ENCODE measurements at places on chromosomes 1 and 21.

DNA sequence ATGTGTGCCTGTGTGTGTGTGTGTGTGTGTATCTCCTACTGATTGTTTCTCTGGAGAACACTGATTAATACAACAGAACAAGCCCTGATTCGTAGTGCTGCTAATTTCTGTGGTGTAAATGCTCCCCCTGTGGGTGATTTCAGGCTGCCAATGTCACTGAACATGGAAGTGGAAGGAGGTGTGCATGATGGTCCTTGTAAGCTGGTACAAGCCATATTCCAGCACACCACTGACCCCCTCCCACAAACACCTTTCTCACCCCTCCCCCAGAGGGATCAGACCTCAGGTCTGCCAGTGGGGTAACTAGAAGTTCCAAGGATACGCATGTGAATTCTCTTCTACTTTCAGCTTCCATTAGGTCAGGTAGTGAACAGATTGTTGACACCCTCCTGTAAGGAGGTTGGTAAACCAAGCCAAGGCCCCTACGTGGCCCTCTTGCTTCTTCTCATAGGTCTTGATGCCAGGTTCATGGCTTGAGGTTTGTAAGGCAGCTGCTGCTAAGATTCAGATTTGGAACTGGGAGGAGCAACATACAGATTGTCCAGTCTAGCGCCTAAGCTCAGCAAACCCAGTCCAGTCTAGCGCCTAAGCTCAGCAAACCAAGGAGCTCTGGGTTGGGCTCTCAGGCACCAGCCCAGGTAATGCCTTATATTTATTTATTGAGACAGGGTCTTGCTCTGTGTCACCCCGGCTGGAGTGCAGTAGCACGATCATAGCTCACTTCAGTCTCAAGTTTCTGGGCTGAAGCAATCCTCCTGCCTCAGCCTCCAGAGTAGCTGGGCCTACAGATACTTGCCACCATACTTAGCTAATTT is 38.7 kb downstream of the DHCR24 start:
- no peak for DNase-seq

- DNase-seq, result no peak
These were observed 93.0 kb downstream of the DISC1 start for GRCh38 chr1:231719485-231720183.

GRCh38 chr1:87334351-87335174 is 5.9 kb downstream of the LMO4 start:
- DNase-seq, result peak; percentile 81

DNA sequence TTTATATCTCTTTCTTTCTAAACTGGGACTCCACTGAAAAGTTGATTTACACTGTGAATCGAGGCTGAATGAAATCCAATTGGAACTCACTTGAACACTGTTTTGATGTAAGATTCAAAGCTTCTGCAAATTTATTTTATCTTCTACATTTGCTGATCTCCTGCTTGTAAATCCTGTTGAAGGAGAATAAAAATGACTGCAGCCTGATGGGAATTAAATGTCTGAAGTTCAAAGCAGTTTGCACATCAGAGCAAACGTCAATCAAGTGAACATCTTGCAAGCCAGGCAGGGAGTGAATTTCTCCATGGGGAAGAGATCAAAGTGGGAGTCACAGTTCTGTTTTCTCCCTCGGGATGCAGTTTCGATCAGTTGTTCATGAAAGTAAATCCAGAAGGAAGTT is 127.2 kb downstream of the CACHD1 start:
- DNase-seq, result no peak

- peak; percentile 85 for DNase-seq
These were observed 27.2 kb upstream of the TINAGL1 start for GRCh38 chr1:31548907-31549808.

GRCh38 chr1:201515062-201515750 is 8.3 kb upstream of the CSRP1 start:
- no peak for DNase-seq

DNA sequence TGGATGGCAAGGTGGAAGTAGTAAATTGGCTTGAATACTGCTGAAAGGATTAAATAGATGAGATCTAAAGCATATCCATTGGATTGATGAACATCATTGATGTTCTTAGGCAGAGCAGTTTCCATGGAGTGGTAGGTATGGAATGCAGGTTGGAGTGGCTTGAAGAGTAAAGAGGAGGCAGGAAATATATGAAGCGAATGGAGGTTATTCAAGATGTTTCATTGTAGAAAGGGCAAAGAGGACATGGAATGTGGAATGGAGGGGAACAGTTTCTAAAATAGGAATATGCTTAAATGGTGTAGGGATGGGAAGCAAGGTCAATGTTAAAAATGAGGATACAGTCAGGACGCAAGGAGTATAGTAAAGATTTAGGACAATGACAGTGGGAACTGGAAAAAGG is 6.1 kb downstream of the OSBPL9 start:
- DNase-seq, result no peak

- DNase-seq, result no peak
These were observed 488.2 kb downstream of the OMA1 start for GRCh38 chr1:58058323-58058722.

DNA sequence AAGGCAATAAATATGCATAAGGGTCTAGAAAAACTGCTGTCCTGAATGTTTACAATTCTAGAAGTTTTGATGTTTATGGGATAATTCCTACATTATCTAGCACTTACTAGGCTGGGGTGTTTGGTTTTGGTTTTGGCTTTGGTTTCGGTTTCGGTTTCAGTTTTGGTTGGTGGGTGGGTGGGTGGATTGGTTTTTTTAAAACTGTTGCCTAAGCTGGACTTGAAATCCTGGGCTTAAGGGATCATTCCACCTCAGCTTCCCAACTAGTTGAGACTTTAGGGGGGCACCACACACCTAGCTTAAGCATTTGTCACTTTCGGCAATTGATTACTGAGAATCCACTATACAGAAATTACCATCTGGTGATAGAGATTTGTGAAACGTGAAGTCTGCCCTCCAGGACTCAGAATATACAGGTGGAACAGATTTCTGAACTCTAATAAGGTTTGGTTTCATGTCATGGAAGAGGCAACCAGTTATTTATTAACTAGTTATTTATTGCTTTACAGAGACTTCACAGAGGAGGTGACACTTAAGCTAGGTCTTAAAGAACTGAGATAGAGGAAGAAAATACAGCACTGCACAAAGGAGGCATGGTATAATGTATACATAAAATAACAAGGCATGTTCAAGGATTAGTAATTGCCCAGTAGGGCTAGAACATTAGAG is 69.6 kb downstream of the PIK3R3 start:
- DNase-seq, result no peak

GRCh38 chr1:112628516-112628915 is 8.9 kb downstream of the CAPZA1 start:
- DNase-seq, result no peak

DNA sequence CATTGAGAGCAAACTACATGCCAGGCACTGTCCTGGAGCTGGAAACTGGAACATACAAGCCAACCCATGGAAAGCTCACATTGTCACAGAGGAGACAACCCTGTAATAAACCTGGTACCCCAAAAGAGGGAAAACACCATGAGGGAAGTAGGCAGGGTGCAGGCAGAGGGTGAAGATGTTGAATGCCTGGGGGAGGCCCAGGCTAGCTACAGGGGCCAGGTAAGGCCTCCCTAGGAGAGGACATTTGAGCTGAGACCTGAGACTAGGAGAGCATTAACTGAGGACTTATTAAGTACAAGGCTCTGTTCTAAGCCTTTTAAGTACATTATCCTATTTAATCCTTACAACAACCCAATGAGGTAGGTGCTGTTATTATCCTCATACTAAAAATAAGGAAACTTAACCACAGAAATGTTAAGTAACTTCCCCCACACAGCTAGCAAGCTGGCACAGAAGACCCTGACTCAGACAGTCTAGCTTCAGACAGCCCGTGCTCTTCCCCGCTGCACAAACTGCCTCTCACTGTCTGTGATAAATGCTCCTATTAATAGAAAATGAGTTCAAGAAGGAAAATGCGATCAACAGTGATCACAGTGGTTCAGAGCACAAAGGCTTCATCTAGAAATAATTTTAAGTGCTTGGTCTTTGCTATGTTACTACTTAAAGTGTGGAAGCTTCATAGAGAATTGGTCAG is 41.8 kb downstream of the ZNF281 start:
- no peak for DNase-seq

DNA sequence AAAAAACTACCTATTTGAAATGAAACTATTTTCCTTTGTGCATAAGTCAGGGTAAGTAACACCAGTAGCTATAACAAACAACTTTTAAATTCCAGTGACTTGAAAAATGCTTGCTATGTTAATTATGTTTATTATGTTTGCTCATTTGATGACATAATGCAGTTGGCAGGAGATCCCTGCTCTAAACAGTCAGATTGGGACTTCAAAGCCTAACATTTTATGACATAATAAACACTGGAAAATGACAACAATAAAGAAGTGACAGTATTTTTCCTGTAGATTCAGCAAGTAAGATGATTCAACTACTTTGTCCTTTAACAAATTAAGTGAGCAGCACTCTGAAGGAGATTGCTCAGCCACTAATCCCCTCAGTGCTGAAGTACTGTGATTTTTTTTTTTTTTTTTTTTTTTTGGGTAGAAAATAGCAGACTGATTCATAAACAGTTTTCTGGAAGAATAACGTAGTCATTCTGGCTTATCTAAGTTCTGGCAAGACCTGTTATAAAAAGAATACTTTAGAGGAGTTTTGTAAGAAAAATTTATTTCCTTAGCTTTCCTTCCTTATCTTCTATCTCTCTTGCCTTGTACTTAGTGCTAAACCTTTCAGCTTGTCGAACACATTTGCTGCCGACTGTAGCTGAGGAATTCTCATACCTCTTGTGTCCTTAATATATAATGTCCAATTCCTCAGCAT is 207.2 kb downstream of the PTGER3 start:
- DNase-seq, result peak; percentile 4

DNA sequence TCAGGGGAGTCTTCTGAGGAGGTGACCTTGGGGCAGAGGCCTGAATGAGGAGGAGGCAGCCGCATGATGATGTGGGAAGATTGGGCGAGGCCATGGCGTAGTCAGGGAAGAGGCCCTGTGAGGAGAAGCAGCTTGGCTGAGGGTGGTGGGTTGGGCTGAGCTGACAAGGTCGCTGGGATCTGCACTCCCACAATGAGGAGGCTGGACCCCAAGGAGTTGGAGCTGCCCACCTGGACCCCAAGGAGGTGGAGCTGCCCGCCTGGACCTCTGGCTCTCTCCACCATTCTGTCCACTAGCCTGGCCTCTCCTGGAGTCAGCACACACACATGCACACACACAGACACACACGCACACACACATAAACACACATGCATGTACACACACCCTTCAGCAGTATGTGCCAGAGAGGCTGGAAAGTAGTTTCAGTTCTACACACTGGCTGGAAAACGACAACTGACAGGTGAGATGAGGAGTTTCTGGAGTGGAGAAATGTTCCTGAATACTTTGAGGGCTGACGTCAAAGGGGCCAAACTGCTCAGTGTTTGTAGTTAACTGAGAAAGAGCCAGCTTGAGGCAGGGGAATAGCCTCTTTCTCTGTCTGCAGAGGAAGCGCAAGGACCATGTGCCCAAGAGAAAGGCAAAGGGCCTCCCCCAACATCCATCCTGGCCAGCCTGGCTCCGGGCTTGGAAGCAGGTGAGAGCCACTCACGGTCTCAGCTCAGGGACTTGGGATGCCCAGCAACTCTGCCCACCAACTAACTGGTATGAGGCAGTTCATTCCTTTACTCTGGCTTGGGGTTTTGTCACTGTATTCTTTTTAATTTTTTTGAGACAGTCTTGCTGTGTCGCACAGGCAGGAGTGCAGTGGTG is 7.1 kb downstream of the SMPDL3B start:
- no peak for DNase-seq

DNA sequence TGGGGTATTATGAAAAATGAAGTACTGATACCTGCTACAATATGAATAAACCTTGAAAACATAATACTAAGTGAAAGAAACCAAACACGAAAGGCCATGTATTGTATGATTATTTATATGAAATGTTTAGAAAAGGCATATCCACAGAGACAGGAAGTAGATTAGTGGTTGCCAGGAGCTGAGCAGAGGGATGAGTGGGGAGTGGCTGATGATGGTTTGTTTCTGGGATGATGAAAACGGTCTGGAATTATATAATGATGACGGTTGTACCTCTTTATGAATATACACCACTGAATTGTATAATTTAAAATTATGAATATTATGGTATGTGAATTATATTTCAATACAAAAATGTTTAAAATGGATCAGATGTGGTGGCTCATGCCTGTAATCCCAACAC is 63.8 kb upstream of the MPC2 start:
- DNase-seq, result no peak

DNA sequence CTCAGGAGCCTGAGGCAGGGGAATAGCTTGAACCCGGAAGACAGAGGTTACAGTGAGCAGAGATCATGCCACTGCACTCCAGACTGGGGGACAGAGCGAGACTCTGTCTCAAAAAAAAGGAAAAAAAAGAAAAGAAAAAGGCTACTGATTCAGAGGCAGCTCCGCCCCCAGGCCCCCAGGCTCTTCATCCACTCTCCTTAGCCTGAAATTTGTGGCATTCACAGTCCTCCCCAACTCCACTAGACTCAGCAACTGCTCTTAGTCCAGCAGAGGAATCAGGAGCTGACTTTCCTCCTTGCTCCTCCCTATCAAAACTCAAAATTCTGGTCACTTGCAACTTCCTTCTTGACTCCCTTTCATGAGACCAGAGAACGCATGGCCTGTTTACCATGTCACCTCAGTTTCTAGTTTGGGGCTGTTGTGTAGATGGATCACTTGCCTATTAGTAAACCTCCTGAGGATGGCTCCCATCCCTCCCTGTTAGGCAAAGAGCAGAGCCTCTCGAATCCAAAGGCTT is 27.1 kb downstream of the PCAT6 start:
- no peak for DNase-seq

- no peak for DNase-seq
These were observed 14.8 kb upstream of the NCMAP start for GRCh38 chr1:24540906-24541710.

DNA sequence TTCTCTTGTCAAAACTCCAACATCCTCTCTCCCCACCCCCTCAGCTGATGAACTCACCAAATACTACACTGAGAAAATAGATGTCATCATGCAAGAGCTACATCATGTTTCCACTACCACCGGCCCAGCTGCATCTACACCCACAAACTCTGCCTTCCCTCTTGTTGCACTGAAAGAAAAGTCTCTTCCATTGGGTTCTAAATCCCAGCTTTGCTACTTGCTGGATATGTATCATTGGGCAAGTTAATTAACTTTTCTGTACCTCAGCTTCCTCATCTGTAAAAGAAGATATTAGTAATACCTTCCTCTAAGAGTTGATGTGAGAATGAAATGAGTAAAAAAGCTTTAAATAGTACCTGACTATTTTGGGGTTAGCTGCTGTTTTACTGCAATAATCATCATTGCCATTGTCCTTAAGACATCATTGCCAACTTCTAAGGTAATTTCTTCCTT is 108.6 kb downstream of the OLFML2B start:
- no peak for DNase-seq

DNA sequence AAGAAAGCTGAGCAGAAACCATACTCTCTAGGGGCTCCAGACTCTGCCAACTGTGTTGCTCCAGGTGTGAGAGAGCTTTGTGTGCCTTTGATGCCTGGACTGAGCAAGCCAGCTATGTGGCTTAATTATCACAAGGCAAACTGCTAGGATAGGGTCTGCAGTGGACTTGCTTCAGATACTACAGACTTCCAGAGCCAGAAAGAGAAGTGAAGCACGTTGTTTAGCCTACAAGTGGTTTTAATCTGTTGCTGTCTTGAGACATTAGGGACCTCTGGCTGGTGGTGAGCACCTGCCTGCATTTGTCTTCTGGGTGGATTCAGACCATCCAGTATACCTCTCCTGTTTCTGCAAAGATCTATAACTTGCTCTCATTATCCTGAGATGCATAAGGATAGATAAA is 353.4 kb upstream of the PLXNA2 start:
- DNase-seq, result no peak

GRCh38 chr1:246448373-246448772 is 58.7 kb downstream of the SMYD3 start:
- DNase-seq, result no peak
